ENCODE measurements at places on chromosomes 2 and 18. TPM values are rescaled to one million over a fixed set of nuclear protein-coding genes. Genes with fewer than 3 reads are reported as not detected.

DNA sequence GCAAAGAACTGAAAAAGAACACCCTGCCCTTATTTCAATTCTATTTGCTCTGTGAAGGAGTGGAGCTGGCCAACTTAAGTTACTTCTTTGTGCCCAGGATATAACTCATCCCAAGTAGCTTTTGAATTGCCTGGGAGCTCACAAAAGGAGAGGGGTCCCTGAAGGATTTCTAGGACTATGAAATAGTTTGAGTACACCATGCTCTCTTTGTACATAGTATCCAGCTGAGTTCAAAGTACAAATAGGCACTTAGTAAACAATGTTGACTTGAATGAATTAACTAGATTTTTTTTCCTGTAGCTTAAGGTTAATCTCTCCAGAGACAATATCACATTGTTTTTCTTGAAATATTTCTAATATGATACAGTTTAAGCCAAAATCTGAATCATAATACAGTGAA lies 47.7 kb downstream of the ZC3H15 start:
- no peak for DNase-seq

- no peak for DNase-seq
These were observed 15.5 kb upstream of the ST8SIA5 start for GRCh38 chr18:46772357-46772756.

GPR155 gene
- total RNA-seq = 14.0 TPM

CXCR1 gene
- total RNA-seq = 1.1 TPM

LBX2 gene
- 0.43 TPM for total RNA-seq

ST3GAL5 gene
- 6.8 TPM for total RNA-seq

GRCh38 chr2:133158024-133158423 lies 410.2 kb downstream of the NCKAP5 start:
- DNase-seq = no peak

DNA sequence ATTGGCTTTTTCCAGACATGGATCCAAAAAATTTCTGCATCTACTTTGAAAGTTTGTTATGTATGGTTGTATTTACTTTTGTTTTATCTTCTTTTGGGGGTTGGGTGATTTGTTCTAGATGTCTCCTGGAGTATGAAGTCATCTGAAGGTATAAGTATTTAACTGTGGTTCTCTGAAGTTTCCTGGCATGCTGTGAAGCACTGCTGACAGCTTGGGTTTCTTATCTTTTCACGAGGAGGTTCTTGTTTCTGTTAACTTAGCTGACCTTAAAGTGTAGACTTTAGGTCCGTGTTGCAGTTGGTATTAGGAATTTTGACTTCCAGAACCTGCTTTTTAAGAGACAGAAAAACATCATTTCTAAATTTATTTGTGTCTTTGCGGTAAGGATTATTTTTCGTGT lies 15.9 kb downstream of the GLS start:
- DNase-seq = no peak

DNA sequence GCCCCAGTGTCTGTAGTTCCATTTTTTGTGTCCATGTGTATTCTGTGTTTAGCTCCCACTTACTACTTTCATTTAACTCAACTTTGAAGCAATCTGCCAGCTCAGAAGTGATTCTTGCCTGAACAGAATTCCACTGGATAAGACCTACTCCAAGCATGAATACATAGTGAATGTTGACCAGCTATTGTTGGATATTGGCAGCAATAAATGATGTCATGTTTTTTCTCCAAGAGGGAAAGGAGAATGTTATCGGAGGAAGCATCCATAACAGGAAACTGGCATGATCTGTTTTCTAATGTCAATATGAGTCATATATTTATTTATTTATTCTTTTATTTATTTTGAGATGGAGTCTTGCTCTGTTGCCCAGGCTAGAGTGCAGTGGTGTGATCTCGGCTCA lies 36.8 kb upstream of the TRAPPC8 start:
- no peak for DNase-seq

IL37 gene
- total RNA-seq = not detected

GRCh38 chr2:80135001-80135400 lies 169.6 kb downstream of the LRRTM1 start:
- no peak for DNase-seq

DNA sequence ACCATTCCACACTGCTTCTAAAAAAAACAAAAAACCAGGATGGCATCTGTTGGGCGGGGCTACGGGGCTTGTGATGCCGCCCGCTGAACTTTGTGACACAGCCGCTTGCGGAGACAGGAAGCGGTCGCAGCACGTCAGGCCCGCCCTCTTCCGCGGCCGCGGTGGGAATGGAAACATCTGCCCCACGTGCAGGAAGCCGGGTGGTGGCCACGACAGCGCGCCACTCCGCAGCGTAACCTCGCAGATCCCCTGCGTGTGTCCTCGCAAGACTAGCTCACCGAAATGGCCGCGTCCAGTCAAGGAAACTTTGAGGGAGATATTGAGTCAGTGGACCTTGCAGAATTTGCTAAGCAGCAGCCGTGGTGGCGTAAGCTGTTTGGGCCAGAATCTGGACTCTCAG lies 168.5 kb downstream of the SUCLG1 start:
- no peak for DNase-seq

CHST9 gene
- 8.3 TPM for total RNA-seq

DNA sequence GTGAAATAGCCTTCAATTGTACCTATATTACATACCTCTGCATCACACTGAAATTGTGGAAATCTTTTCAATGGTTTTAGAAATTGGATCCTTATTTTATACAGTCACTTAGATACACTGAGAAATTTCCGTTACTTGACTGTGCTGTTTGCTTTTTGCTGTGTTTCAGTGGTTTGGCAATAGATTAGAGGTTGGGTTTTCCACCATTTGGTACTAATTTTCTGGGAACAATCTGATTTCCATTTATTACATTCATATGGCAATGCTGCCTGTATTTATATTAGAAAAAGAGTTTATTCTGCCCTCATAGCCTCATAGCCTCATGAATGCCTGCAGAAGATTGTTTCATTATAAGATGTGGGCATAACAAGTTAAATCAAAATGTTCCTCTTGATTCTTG lies 285.0 kb downstream of the GULP1 start:
- DNase-seq = no peak

GRCh38 chr2:109614715-109615636 lies 812 bp downstream of the SOWAHC start:
- no peak for DNase-seq

DNA sequence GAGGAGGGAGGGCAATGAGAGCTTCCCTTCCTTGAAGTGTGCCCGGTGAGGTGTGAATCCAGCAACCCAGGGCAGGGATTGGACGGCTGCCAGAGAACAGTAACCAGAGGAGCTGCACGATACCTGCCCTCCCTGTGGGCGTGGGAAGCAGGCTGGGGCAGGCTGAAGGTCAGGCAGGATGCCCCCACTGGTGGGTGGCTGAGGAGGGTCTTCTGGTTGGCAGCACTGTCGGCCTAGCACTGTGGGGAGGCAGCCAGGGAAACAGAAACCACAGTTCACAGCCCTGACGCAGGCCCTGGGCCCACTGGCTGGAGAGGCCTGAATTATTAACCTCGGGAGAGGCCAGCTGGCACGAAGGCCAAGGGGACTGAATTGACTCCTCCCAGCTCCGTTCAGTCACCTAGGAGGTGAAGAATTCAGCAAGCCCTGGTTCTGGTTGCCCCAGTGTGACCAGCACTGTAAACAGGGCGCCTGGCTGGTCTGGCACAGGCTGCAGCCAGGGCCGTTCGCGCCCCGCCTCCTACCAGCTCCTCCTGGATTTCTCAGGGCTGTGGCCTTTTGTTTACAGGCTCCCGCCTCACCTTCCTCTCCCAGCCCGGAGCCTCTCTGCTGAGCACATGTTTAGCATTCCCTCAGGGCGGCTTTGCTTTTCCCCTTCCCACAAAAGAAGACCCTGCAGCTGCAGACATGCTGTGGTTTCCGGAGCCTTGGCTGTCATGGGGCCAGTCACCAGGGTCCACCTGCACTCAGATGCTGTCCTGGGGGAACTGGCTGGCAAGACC lies 97.8 kb downstream of the B3GNT2 start:
- peak; percentile 78 for DNase-seq

GRCh38 chr2:130251535-130251872 lies 53.3 kb upstream of the TUBA3E start:
- no peak for DNase-seq

DNA sequence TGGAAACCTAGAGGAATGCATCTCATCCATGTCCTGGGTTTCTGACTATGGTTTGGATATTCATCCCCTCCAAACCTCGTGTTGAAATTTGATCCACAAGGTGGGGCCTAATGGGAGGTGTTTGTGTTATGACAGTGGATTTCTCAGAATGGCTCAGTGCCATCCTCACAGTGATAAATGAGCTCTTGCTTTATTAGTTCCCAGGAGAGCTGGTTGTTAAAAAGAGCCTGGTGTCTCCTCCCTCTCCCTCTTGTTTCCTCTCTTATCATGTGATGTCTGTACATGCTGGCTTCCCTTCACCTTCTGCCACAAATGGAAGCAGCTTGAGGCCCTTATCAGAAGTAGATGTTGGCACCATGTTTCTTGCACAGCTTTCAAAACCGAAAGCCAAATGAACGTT lies 424.3 kb downstream of the DCC start:
- DNase-seq = no peak

DNA sequence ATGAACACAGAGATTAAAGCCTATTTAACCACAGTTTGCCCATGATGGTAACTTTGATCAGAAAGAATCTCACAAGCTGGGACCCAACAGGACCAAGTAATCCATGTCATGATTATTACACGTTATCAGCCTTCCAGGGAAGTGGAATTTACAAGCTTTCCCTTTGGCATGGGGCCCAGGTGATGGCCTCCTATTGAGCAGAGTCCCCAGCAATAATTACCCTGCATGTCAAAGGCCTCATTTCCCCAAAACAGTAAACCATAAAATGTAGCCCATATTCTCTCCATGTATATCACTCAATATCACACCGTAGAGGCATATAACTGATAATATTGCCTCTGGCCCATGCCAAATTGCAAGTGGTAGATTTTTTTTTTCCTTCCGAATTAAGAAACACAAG lies 38.9 kb downstream of the PRKRA start:
- no peak for DNase-seq

FAP gene
- 0.62 TPM for total RNA-seq

SP5 gene
- total RNA-seq = 0.19 TPM

DNA sequence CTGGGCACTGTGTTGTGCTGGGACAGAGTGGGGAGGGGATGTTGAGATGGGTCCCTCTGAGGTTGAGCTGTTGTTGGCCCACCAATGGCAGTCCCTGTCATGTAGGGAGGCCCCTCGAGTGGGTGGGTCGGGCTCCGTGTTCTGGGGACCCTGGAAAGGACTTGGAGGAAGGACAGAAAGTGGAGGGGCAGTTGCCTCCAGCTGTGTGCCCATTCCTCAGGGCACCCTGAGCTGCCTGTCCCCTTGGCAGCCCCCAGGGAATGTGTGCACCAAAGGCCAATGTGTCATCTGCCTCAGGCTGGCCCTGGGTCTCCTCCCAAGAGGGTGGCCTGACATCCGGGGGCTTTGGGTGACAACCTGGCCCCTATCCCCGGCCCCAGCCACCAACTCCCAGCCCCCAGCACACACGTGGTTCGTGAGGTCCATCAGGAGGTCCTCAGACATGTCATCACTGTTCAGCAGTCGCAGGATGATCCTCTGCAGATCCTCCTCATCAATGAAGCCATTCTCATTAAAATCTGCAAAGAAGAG lies 57.7 kb downstream of the CIB4 start:
- DNase-seq = no peak

Measured in Right ventricle myocardium inferior (tissue), 1 donor.